ENCODE measurements at places on chromosomes 5 and 9.

DNA sequence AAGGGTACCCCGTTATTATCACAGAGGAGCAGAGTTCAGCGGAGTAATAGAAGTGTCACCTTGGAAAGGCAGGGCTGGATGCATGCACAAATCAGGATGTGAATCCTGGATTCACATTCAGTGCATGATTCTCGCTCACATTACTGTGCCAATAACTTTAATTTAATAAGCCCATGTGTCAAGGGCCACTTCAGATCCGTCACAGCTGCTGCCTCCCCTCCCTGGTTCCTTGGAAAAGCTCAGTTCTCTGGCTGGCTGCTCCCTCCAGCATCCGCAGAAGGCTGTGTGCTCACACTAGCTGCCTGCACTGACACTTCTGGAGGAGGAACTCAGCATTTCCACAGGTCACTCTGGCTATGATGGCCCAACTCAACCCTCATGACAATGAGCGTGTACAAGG lies 256.8 kb upstream of the ADAMTS16 start:
- no peak for DNase-seq

DNA sequence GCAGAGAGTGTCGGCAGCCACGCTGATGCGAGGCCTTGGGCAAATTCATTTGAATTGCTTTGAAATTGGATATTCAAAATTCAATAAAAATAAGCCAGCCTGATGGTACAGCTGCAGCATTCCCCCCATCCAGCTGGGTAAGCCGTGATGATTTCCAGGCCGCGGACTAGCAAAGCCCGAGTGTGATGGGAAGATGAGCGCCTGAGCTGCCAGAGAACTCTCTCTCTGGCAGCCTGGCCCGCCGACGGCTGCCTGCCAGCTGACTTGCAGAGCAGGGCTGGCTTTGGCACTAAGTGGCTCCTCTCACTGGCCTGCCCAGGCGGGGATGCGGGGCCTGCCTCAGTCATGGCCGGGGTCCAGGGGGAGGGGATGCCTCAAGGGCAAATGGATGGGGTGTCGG lies 268.3 kb upstream of the WWC1 start:
- no peak for DNase-seq

DNA sequence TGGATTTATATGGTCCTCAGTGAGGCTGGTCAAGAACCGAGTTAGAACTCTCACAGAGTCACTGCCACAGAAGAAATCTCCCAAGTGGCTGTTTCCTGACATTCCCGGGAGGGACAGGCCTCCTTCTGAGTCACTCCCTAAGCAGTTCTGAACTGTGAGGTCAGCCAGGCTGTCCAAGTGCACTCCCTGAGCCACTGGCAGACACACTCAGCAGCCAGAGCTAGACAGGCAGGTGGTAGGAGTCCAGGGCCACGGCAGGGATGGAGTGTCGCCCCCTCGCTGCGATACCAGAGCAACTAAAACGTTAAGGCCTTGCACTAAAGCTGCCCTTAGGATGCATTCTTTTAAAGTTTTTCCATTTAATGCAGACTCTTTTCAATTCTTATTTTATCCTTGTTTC lies 3.4 kb downstream of the IL4 start:
- no peak for DNase-seq

- no peak for DNase-seq
These were observed 47.4 kb downstream of the SPEF2 start for GRCh38 chr5:35665096-35665495.

DNA sequence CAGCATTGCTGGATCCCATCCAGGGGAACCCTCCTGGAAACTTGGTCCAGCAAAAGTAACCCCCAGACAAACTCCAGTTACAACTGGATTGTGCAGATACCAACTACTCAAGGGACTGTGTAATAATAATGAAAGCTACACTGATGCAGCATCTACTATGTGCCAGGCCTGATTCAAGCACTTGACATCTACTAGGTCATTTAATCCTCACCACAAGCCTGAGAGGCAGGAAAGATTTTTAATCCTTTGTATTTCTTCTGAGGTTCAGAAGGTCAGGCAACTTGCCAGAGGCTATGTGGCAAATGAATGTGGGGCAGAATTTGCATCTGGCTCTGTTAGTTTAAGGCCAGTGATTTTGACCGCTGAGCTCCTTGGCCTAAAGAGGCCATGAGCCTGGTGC lies 29.5 kb upstream of the FOXI1 start:
- no peak for DNase-seq

- no peak for DNase-seq
These were observed 163.6 kb upstream of the IRX2 start for GRCh38 chr5:2914981-2915484.

- no peak for DNase-seq
These were observed 9.5 kb upstream of the RPS23 start for GRCh38 chr5:82287625-82288024.

DNA sequence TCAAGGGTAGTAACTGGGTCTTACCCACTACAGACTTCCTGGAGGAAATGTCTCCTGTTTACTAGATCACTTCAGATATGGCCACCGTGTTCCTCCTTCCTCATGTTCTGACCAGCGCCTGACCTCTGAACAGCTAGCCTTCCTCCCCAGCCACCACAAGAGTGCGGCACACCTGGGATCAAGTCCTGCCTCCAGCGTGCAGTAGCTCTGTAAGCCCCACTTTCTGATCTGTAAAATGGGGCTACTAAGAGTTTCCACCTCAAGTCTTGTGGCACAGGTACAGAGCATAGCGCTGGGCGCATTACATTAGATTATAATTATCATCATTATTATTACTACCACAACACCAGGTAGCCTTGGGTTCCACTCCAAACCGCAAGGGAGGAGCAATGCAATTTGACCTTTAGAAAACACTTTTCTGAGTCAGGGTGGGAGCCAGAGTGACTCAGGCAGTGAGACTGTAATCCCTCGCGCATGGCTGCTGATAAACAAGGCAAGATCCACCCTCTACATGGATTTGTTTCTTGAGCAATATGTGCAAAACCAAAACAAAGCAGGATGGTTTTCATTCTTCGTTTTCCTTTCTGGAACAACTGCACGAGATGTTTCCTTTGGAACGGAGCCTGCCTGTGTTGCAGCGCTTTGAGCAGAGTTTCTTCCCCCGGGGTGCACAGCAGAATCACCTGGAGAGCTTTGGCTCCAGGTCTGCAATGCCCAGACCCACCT lies 65.0 kb upstream of the ANGPTL2 start:
- no peak for DNase-seq

DNA sequence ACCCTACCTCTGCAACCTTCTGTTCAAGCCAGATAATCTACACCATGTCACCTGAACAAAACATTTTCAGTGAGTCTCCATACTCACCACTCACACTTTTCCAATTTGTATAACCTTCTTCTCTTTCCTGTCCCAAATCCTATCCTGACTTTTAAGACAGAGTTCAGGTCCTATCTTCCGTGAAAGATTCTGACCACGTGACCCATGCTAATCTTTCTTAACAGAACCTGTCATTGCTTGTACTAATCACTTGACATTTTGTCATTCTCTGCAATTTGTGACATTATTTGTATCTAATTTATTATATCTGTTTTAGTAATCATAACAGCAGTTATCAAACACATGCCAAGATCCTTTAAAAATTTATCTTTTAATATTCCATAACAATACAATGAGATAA lies 132.5 kb upstream of the PRLR start:
- DNase-seq: no peak

DNA sequence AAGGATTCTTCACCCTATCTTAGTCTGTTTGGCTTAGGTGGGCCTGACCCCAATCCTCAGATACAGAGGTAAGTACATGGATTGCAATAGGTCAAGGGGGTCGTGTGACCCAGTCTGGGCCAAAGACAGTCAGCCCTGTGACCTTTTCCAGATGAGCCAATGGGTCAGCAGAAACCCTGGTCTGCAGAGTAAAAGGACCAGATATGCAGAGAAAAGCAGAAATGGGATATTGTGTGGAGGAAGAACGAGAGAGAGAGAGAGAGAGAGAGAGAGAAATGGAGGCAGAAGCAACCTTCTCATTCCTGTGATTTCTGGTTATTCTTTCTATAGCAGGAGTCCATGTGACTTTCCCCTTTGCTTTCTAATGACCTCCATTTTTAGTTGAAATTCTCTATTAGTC lies 40.4 kb upstream of the CRB2 start:
- DNase-seq: no peak

DNA sequence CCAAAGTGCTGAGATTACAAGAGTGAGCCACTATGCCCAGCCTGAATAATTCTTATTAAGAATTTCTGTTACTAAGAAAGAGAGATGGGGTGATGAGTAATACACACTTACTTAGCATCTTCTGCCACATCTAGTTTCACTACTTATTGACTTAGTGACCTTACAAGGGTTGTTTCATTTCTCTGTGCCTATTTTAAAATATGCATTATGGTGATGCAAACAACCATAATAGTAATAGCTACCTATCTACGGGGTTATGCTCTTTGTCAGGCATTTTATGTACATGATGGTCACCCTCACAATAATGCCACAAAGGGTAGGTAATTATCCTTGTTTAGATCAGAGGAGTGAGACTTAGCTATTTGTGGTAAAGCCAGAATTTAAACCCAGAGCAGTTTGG lies 499.0 kb upstream of the SGCD start:
- DNase-seq: no peak

DNA sequence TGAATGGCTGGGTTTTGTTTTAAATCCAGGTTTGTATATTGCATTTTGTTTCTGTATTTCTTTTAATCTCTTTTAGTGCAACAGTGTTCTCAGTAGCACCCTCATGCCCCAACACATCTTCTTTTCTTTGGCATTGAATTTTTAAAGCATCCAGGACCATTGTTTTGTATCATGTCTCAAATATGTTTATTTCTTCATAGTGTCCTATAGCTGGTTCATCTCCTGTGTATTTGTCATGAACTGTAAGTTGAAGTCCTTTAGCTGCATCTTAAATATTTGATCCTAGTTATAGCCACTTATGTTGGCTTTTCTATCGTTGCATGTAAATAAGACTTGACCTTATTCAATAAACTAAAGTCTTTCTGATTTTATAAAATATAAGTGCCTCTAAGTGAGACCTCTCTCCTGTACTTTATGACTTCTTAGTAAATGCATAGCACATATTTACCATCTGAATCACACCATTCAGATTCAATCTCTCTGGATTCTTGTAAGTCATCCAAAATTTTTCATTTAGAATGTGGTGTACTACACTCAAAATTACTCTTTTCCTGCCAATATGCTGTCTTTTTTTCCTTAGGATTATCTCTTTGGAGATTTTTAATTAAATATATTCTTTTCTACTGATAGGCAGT lies 21.0 kb upstream of the ERCC6L2 start:
- no peak for DNase-seq

DNA sequence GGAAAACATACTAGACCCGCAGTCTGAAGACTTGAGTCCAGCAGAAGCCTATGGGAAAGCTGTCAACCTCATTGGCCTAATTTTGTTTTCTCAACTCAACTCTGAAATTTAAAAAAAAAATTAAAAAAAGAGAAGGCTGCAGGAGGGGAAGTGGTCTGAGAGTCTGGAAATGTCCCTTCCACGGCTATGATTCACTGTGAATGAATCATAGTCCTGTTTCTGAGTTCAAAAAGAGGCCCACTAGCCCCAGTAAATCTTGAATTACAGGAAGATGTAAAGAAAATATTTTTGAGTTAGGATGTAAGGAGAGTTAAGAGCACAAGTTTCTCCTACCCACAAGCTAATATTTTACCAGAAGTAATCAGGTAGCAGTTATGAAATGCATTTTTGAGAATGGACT lies 565.5 kb upstream of the DMAC1 start:
- DNase-seq: no peak

- DNase-seq: no peak
These were observed 97.0 kb upstream of the NR4A3 start for GRCh38 chr9:99724640-99725039.

DNA sequence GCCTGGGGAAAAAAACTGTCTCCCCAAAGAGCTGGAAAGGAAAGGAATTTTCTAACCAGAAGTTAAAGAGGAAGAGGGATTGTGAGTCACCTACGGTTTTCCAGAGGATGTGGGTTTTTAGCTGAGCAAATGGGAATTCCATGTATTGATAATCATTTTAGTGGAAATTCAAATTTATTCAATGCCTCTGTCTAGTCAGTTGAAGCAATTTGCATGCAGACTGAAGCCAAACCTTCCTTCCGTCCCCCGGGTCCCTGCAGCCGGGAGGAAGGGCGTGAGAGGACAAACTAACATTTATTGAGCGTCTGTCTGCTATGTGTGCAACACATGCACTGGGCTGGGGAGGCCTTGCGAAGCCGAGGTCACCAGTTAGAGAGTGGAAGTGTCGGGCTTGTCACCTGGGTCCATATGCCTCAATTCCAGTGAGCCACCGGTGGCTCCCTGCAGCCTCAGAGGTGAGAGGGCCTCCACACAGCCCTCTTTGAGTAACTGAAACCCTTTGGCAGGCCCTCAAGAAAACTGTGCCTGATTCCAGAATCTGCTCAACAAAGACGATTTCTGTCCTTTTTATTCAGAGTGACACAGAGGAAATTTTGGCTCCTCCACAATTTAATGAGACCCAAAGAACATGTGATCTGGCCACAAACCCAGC lies 70.3 kb downstream of the COL27A1 start:
- DNase-seq: no peak

GRCh38 chr5:10778179-10778910 lies 17.3 kb upstream of the DAP start:
- no peak for DNase-seq

GRCh38 chr5:142296914-142297417 lies 27.9 kb downstream of the SPRY4 start:
- no peak for DNase-seq

DNA sequence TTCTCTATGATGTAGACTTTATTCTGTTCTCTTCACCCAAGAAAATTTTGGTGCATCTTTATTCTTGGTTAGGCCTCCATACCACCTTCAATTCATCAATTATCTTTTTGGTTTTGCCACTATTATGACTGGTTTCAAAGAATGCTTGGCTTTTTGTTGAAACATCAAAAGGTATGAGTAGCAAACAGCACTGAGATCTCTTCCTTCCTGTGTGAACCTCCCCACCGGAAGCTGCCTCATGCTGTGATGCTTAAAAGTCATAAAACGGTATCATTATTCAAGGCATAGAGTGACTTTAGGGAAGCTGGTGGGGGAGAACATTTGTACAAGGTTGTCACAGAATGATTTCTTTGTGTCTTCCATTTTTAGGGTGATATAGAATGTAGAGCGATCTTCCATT lies 70.6 kb downstream of the IQGAP2 start:
- peak; percentile 46 for DNase-seq

GRCh38 chr9:81174023-81174422 lies 515.3 kb downstream of the TLE1 start:
- DNase-seq: no peak

DNA sequence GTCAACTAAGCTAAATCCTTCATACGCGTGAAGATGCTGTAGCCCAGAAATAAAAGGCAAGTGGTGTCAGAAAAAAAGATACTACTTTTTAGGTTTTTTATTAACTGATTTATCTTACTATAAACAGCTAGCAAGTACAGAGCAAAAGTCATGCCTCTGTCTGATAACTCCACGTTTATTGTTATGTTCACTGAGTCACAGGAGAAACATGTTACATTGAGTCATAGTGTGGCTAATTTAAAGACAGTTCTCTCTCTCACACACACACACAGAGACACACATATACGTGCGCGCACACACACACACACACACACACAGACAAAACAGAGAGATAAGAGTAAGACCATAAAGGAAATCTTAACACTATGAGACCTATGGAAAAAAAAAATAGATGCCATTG lies 770.0 kb upstream of the CDH10 start:
- no peak for DNase-seq

- DNase-seq: no peak
These were observed 26.8 kb upstream of the LURAP1L start for GRCh38 chr9:12748016-12748415.
